ENCODE measurements at places on chromosomes 7 and 10.

- no peak for DNase-seq
Measured at GRCh38 chr7:63925626-63926460, 72.8 kb upstream of the ZNF722 start.

DNA sequence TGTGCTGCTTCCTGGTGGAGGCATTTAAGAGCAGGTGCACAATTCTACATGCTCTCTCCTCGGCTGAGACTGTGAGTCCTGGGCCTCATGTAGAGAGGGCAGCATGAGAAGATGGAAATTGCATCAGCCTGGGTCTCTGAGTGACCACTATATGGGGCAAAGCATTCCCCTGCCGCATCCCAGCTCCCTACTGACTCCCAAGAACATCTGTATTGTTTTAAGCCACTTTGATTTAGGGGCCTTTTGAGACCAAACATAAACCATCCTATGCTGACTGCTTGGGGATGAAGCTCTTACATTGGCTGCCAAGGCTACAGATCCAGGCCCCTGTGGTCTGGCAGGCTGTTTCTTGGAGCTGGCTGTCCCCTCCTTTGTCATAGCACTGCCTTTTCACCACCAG lies 101.3 kb upstream of the TBX20 start:
- no peak for DNase-seq

- DNase-seq, result no peak
Measured at GRCh38 chr7:154685564-154685901, 317.4 kb downstream of the PAXIP1 start.

- DNase-seq, result no peak
Measured at GRCh38 chr10:43922335-43923280, 273.9 kb upstream of the ZNF32 start.

DNA sequence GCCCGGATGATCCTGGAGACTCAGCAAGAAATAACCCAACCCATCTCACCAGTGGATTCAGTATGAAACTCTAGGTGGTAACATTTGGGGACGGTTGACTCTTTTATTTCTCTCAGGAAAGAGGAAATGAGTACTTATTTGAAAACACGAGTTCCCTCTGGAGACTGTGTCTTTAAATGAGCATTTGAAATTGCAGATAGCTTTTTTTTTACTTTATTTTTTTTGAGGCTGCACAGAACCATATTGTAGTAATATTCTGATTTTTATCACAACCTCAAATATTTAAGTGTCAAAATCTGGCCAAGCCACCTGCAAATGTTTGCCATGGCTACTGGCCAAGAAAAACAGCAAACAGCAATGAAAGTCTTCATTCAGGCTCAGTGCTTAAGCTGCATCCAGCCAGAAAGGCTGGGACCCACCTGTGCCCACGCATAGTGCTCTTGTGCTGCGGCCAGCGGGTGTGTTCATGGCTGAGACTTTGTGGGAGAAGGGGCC lies 160.8 kb downstream of the CREB5 start:
- no peak for DNase-seq

DNA sequence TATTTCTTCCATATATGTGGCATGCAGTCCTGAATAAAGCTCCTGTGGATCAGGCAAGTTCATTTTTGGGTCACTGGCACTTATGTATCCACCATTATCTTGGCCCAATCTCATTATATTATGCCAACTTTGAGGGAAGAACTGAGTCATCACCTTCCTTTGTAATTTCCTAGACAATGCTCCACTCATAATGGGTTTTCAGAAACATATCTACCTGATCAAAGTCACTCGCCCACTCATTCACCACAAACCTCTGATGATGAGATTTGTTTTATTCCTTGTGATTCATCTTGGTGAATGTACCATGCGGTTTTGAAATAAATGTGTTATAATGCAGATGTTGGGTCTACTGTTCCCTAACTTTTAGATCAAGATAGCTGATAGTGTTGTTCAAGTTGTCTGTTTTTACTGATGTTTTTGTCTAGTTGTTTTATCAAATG lies 525.8 kb downstream of the KIF20B start:
- no peak for DNase-seq

DNA sequence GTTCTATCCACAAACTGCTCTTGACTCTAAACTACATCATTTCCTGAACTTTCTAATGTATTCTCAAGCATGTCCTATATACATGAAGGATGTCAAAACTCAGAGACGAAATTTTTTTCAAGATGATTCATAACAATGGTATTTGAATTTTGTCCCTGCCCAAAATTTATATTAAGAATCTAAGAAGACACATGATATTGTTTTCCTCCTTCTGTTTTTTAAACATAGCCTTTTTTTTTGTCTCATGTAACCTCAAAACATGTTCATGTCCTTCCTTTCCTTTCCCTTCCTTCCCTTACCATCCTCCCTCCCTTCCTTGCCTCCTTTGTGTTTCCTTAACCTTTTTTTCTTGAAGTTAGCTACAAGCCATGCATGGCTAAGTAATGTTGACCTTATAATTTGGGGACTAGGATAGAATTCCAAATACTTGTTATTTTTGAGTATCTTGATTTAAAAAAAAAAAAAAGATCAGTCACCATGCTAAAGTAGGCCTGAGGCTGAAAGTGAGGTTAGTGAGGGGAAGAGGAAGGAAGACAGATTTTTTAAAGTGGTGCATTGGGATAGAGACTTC lies 163.0 kb downstream of the SUGCT start:
- no peak for DNase-seq

GRCh38 chr7:132565885-132566284 lies 10.4 kb downstream of the PLXNA4 start:
- no peak for DNase-seq

GRCh38 chr7:27677912-27678612 lies 15.4 kb upstream of the HIBADH start:
- DNase-seq, result no peak

- DNase-seq, result no peak
Measured at GRCh38 chr7:137820156-137820555, 26.6 kb downstream of the DGKI start.
